ENCODE measurements at places on chromosomes 11 and 22. TPM values are rescaled to one million over a fixed set of nuclear protein-coding genes. Genes with fewer than 3 reads are reported as not detected.
A peak's percentile ranks its signal among the peaks of the same experiment; 100 is the strongest.

SPI1 gene
- 10.8 TPM for polyA plus RNA-seq

GRCh38 chr22:25182131-25183110, 17.2 kb upstream of the CRYBB3 start:
- H3K4me1 ChIP-seq, result no peaks in the 10 kb centered on the region
- no peak for DNase-seq
- no peaks in the 10 kb centered on the region for H3K27me3 ChIP-seq
- peaks cover 59% of the 10 kb centered on the region for H3K36me3 ChIP-seq

DNA sequence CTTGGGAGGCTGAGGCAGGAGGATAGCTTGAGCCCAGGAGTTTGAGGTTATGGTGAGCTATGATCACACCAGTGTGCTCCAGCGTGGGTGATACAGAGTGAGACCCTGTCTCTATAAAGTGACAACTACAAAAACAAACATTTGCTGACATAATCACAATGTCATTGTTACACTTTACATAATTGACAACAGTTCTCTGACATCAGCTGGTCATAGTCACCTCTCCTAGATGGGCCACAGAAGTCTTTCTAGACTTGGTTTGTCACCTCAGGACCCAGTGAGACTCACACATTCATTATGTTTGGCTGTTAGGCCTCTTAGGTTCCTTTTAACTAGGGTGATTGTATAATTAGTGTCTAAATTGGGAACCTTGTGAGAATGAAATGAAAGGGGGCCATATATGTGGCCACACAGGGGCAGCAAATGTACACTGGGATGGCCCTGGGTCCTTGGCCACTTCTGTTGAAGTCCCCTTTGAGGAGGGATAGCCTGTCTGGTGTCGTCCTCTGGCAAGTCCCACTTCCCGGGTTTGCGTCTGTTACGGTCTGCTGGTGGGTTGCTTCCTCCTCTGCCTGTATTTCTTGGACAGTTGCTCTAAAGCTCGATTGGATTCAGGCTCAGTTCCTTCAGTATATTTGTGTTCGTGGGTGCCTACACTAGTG, 5.8 kb upstream of the PPIL2 start:
- peaks cover 5% of the 10 kb centered on the region for H3K27me3 ChIP-seq
- no peak for DNase-seq
- peaks cover 10% of the 10 kb centered on the region for H3K4me1 ChIP-seq

- H3K27ac ChIP-seq, result peak overlapping the region; percentile 47
- no peak overlapping the region for H3K4me3 ChIP-seq
- DNase-seq, result peak; percentile 41
- H3K27me3 ChIP-seq, result no peaks in the 10 kb centered on the region
Measured at GRCh38 chr11:45852018-45852711, 4.9 kb downstream of the CRY2 start.

Measured in spinal cord (tissue), 10 donors.